ENCODE measurements at places on chromosomes 13 and 19.
A peak's percentile ranks its signal among the peaks of the same experiment; 100 is the strongest.

- DNase-seq: peak; percentile 46
These were observed 6.7 kb downstream of the ZNF565 start for GRCh38 chr19:36207605-36208252.

GRCh38 chr19:57888560-57889231 lies at the start of gene ZNF814:
TSS of gene ZNF814 (minus strand) at chr19:57889037. CDS start at chr19:57888802, 235 bp downstream.
- peak; percentile 74 for DNase-seq

DNA sequence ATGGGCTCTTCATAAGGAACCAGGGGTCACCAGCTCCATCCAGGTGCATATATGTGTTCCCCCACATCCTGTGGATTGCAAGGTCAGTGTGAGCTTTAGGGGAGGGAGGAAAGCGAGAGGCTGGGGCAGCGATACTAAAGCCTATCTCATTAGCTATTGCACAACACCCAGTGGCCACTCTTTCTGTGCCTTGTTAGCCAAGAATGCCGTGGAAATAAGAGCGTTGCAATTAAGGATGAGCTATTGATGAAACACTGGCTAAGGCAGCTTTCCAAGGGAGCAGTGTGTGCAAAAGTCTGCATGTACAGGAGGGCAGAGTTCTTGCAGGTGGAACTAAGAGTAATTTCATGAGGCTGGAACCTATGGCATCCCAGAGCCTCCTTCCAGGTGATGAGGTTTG lies 17.6 kb downstream of the TNFSF11 start:
- no peak for DNase-seq

- no peak for DNase-seq
These were observed 41.8 kb downstream of the SACS start for GRCh38 chr13:23391752-23392151.

DNA sequence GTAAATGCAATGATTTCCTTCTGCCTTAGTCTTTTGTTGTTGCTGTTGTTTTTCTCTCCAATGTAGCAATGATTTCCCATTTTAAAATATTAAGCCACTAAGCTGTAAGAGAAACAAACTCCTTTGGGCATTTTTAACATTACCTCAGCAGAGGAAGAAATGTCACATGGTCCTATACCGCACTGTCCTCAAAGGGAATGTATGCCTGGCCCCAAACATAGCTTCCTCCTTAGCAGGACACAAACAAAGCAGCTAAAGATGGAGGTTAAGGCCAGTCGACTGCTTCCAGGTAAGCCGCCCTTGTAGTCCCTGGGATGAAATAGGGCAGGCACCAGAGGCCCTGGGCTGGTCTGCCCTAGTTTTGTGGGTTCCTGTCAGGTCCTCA lies 249.0 kb downstream of the TSHZ3 start:
- no peak for DNase-seq

DNA sequence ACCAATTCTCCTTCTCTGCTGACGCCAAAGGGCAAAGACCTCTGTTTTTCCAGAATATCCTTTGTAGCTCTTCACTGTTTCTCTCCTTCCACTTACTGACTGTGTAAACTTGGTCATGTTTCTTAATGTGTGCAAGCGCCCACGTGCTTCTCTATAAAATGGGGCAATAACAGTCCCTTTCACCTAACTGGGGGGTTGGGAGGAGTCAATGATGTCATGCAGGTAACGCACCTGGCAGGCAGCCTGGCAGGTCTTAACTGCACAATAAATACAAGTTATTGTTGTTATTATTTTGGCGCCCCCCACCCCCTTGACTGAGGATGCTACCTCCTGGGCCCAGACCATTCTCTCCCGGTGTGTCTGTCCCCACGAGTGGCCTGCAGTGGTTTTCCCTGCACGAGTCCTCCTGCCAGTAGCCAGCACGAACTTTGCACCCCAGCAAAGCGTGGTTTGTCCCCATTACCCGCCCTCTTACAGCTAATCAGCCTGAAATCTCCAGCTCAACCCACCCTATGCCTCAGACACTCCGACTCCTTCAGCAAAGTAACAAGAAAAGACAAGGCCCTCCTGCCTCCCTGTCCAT lies 5.3 kb downstream of the SBSN start:
- no peak for DNase-seq

DNA sequence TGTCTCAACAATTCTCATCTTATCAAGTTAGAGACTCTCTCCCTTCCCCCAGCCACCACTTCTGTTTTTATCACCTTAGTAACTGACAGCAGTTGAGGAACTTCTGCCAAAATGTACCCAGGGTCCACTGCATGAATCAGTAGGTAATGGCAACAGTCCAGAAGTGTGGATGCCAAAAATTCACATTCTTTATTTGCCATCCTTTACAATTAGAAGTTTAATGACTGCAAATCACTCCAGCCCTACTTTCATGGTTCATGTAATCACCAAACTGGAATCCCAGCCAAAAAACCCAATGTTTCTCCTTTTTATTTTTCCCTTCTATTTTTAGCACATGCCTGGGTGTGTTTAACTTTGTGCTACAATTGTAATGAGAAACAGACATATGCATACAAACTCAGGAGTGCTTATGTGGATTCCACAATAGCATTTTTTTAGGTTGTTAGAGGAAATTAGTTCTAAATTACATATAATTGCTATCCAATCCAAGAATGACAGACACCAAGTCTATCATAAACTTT lies 243.5 kb downstream of the RGCC start:
- peak; percentile 9 for DNase-seq

DNA sequence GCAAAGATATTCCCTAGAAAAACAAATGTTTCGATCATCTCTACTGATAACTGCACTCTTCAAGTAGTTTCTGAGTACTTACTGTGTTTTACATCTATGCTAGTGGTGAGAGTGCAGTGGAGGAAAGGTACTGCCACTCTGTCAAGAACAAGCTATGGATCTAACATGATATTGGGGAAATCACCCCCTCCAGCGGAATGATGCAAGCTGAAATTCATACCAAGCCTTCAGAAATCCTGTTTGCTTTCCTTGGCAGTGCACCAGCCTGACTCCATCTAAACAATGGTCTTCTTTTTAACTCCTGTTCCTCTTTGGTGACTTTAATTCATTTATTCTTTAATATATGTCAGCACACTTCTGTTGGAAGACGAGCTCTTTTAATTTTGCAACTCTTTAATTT lies 238.0 kb downstream of the PCDH9 start:
- DNase-seq: no peak

DNA sequence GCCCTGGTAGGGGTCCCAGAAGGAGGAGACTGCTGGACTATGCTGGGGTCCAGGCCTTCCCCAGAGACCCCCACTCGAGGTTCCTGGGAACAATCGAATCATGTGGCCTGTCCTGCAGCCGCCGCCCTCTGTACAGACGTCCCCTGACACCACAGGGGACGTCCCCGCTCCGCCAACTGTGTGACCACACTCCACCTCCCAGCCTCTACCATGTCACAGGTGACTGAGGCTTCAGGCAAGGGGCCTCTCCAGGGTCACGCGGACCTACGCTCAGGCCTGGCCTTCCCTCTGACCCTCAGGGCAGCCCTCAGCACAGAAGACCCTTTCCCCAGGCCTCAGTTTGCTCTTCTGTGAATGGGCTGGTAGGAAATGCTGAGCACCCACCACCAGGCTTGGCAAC lies 13.1 kb upstream of the TMEM161A start:
- no peak for DNase-seq

DNA sequence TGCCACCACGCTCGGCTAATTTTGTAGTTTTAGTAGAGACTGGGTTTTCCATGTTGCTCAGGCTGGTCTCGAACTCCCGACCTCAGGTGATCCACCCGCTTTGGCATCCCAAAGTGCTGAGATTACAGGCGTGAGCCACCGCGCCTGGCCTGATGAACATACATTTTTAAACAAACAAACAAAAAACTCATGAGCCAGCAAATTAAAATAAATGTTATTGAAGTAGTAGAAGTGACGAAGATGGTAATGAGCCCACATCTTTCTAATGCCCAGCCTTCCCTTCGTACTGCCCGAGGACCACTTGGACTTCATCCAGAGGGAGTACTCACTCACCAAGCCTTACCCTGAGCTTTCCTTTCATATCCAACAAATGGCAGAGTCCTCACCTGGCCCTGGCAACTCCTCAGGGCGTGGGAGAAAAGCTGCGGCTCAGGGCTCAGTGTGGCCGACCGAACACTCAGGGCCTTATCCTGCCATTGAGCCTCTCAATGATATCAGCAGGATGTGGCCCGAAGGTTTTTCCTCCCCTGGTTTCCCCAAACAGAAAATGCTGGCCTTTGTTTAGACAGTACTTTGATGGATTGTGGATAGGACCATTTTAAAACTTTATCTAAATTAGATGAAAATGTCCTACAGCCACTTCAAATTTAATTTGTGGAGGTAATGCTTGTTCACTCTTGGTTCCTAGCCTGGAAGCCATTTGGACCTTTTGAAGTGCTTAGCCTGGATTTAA lies 22.8 kb upstream of the ABCC4 start:
- peak; percentile 80 for DNase-seq

DNA sequence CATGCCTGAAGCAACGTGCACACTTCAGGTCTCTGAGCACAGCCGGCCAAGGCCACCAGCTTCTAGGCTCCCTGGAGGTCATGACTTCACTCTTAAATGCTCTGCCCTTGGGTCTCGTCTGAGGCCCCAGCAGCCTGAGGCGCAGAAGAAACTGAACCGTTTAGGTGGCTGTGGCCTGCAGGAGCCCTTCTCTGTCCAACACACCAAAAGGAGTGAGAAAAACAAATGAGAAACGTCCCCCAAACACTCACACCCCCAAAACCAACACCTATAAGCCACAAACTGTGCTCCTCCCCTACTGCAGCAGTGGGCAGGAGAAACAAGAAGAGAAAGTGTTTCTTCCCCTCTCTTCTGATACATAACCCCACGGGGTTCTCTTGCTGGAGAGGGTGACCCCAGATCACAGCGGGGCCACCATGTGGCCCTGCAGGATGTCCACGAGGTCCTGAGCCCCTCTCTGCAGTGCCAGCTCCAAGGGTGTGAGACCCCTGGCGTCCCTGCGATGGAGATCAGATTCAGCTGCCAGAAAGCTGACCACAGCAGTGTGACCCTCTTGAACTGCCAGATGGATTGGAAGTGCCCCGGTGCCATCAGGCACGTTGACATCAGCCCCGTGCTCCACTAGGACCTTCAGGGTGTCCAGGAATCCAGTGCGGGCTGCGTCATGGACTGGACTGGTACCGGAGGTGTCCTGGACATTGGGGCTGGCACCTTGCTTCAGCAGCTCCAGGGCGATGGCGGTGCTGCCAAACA lies 1.0 kb upstream of the KRI1 start:
- DNase-seq: no peak

GRCh38 chr19:18662972-18663732 lies 20.3 kb upstream of the CRTC1 start:
- DNase-seq: no peak

GRCh38 chr19:46946611-46947238 lies 72.9 kb upstream of the NPAS1 start:
- DNase-seq: no peak

DNA sequence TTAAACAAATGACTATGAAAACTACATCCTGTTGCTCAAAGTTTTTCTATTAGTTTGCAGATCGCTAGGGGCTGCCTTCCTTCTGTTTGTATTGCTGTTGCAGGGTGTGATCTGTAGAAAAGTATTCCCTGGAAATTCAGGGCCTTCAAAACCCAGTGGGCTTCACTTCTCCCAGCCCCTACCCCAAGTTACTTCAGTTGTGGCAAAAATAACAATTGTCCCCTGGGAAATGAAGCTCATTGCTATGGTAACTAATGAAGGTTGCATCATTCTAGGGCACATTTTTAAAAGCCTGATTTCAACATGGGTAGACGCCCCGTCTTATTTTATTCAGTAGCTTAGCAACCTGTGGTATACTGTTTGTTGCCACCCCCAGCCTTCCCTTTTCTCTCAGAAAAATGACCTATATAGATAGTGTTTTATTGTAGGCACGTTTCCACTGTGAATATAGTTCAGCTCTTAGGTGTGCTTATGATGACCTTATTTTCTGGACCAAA lies 60.9 kb downstream of the WDFY2 start:
- no peak for DNase-seq

DNA sequence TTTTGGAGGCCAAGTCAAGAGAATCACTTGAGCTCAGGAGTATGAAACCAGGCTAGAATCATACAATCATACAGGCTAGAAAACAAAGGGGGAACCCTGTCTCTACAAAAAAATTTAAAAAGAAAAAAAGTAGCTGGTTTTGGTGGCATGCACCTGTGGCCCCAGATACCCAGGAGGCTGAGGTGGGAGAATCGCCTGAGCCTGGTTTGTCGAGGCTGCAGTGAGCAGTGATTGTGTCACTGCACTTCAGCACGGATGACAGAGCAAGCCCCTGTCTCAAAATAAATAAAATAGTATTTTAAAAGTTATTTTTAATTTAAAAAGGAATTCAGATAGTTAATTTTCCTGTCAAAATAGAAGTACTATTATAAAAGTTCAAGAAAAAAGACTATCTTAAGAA lies 369.1 kb upstream of the SLITRK5 start:
- no peak for DNase-seq

DNA sequence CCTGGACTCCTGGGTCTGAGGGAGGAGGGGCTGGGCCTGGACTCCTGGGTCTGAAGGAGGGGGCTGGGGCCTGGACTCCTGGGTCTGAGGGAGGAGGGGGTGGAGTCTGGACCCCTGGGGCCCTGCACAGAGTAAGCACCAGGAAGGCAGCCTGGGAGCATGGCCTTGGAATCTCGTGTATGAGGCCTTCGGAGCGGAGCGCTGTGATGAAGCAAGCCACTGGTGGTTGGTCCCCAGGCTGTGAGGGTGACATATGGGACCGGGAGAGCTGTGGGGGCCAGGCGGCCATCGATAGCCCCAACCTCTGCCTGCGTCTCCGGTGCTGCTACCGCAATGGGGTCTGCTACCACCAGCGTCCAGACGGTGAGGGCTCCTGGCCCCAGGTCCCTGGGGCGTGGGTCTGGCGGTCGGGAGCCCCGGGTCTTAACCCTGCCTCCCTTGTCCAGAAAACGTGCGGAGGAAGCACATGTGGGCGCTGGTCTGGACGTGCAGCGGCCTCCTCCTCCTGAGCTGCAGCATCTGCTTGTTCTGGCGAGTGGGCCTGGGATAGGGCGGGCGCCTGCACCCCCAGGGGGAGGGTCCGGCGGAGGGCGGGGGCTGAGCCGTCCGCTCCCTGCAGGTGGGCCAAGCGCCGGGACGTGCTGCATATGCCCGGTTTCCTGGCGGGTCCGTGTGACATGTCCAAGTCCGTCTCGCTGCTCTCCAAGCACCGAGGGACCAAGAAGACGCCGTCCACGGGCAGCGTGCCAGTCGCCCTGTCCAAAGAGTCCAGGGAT lies 918 bp downstream of the TMEM190 start:
- peak; percentile 41 for DNase-seq

- no peak for DNase-seq
These were observed 13.6 kb upstream of the JUND start for GRCh38 chr19:18295034-18295451.

DNA sequence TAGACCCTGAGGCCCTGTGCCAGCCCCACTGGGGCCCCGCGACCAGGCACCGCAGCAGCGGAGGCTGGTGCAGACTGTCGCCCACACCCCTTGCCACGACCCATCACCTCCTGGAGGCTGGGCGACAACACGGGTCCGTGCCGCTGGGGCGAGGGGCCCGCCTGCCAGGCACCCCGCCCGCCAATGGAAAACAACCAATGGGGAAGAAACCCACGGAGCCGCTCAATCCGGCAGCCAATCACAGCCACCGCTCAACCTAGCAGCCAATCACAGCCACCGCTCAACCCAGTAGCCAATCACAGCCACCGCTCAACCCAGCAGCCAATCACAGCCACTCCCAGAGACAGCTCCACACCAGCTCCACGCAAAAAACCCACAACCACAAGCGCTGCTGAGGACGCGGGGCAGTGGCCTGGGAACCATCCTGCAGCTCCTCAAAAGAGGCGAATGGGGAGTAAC lies 29.7 kb downstream of the GPX4 start:
- peak; percentile 70 for DNase-seq

Measured in SK-N-SH (cell line).